ENCODE measurements at places on chromosomes 6 and 20.

- peak; percentile 60 for DNase-seq
Measured at GRCh38 chr6:112202639-112203341, 51.6 kb downstream of the LAMA4 start.

DNA sequence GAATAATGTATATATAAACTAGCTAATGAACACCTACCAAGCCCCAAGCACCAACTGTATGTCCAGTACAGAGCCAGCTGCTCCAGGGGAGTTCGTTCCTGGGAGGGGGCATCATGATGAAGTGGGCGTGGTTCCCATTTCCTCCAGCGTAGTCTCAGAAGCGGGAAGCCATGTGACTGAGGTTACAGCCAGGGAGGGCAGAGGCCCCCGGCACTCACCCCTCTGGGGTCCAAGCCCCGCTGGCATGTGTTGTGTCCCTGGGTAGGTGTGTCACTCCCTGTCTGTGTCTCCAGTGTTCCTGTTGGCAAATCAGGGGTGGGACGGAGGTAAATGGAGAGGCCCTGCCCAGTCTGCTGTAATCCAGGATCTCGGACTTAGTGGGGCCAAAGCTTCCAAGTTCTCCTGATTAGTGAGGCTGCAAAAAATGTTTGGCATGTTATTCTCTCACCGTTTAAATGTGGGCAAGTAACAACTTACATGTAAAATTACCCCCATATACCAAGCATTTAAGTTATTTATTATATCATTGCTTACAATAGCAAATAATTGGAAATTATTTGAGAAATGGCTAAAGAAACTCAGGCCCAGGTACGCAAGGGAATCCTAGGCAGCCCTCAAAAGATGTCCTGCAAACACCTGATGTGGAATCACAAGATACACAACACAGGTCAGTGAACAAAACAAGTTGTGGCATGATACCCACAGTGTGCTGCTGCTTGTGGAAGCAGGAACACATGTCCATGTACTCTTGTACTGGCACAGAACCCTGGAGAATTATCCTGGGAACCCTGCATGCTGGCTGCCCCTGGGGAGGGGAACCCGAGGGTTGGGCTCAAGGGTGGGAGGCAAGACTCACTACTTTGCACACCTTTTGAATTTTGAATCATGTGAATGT is 22.2 kb downstream of the FAM110A start:
- DNase-seq: peak; percentile 18

DNA sequence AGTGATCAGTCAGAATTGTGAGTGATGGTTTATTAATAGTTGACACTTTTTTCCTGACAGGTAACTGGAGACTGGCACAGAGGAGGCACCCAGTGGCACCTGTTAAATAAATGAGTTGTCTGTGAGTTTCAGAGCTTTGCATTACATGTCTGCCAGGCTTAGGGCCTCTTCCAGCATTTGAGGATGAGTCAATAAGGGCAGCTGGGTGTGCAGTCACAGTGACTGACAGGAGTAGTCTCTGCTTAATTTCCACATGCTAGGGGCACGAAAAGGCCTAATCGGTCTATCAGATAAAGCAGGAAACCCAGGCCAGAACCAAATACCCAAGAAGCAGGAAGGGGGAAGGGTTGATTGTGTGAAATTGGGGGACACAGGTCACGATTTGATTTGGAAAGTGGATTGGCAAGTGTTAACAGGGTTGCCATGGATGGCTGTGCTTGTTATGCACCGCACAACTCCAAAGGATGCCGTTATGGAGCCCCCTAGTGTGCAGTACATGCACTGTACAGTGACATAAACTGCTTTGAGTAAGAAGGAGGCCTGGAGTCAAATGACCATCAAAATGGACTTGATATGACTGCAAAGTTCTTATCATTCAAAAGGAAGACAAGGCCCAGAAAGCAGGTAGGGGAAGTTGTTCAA is 111.9 kb upstream of the GGTLC1 start:
- DNase-seq: peak; percentile 32

DNA sequence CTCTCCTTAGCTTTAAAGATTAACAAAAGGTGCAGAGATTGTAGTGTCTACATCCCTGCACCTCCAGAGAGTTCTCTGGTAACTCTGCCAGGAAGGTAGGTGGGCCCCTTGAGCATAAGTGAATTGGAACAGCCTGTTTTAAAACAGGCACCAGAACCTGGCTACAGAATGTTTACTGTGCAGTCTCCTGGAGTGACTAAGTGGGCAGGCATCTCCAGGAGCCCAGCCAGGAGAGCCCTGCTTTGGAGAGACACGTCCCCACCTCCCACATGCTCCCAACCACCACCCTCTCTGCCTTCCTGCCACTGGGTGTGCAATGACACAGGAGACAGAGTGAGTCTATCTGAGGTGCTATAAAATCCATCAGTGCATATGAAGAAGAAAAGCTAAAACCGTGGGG is 110.3 kb upstream of the EYA4 start:
- no peak for DNase-seq

- DNase-seq: no peak
Measured at GRCh38 chr20:20362774-20363433, 5.0 kb upstream of the INSM1 start.

DNA sequence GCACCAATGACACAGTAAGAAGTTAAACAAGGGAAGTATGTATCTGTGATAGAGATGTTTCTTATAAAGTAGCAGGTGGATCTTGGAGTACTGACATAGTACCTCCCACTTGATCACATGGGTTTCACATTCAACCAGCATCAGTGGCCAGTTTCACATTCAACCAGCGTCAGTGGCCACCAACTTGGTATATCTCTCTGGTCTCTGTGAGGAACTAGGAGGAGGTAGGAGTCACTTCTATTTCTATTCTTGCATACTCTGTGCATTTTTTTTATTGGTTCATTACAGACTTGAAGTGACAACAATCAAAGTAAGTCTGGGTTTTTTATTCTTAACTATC is 200.3 kb upstream of the SIM1 start:
- no peak for DNase-seq

DNA sequence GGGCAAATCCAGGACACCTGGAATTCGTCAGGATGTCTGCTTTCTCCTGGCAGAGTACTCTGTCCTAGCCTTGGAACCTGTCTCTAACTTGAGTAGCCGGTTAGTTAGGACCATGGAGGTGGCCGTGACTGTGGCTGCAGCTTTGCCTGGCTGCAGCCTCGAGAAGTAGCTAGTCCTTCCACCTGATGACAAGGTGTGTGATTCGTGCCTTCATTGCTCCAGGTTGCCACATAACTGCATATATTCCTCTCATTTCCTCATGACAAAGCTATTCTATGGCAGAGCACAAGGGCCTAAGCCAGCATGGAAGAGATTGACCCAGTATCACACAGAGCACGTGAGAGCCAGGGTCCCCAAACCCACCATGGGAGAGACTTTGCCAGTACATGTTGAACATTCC is 39.8 kb upstream of the KIF25 start:
- DNase-seq: no peak
